ENCODE measurements at places on chromosomes 1 and 21. TPM values are rescaled to one million over a fixed set of nuclear protein-coding genes. Genes with fewer than 3 reads are reported as not detected.

DNA sequence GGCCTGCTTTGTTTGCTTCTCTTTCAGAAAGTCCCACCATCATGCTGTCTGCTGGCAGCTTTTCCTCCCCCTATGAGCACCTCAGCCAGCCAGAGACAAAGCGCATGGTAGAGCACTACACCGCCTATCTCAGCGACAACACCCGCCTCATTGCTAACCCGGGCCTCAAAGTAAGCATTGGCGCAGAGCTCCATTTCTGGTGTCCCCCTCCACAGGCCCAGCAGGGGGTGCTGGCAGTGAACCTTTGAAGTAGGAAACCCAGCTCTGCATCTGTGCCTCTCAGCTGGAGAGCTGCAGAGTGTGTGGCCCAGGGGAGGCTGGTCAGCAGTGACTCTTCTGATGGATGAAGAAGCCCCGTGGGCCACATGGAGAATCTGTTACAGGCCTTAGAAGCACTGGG is 81.2 kb upstream of the RAVER2 start:
- DNase-seq, result no peak

GRCh38 chr21:42226626-42227025 is 7.7 kb downstream of the ABCG1 start:
- no peak for DNase-seq

DNA sequence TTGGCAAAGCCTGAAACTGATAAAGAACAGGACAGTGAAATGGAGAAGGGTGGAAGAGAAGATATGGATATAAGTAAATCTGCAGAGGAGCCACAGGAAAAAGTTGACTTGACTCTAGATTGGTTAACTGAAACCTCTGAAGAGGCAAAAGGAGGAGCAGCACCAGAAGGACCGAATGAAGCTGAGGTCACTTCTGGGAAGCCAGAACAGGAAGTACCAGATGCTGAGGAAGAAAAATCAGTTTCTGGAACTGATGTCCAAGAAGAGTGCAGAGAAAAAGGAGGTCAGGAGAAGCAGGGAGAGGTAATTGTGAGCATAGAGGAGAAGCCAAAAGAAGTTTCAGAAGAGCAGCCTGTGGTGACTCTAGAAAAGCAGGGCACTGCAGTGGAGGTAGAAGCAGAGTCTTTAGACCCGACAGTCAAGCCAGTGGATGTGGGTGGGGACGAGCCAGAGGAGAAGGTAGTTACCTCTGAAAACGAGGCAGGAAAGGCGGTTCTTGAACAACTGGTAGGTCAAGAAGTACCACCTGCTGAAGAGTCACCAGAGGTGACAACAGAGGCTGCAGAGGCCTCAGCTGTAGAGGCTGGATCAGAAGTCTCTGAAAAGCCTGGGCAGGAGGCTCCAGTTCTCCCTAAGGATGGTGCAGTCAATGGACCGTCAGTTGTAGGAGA is 16.3 kb downstream of the CCDC17 start:
- no peak for DNase-seq

GRCh38 chr1:172745014-172745413 is 86.1 kb downstream of the FASLG start:
- peak; percentile 90 for DNase-seq

DNA sequence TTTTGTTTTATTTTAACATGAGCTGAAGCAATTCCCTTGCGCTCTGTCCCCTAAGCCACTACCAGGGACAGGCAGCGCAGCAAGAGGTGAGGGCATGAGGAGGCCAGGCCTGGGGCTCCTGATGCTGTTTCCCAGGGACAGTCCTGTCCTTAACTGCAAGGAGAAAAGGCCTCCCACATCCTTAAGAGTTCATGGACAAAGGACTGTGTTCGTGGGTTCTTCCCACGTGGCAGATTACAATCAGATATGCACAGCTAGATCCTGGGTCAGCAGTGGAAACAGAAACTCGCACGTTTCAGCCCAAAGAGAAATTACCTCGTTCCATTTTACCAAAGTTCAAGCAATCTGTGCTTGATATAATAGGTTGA is 85.8 kb downstream of the MIS18A start:
- no peak for DNase-seq

DNA sequence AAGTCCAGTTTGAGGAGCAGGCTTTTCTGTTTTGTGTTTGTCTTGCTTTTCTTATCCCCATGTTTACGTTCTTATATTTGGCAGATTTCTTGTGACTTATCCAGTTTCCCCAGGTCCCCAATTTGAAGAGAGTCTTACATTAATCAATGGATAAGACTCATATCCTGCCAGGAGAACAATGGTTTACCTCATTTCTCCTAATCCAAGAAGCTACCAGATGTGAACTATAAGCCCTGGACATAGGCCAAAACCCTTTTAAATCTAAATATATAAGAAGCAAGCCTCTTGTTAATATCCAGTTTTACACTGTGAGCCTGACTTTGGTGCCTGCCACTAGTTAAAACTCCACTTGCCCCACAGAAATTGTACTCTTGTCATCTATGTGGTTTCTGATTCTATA is 15.1 kb upstream of the COP1 start:
- DNase-seq, result peak; percentile 9

- DNase-seq, result no peak
These were observed 94.4 kb upstream of the KRTAP19-8 start for GRCh38 chr21:31132574-31133242.

The SPOCD1 gene
- 37.2 TPM for total RNA-seq

The RAD54L gene
- total RNA-seq, result 9.7 TPM

The AMPD1 gene
- not detected for total RNA-seq

The NR0B2 gene
- total RNA-seq, result not detected

The KIF26B gene
- 20.9 TPM for total RNA-seq

The SUSD4 gene
- 1.9 TPM for total RNA-seq

The PADI4 gene
- not detected for total RNA-seq

The HIVEP3 gene
- total RNA-seq, result 1.1 TPM
